ENCODE measurements at places on chromosomes 4 and X.

- DNase-seq, result peak; percentile 62
These were observed 8.0 kb downstream of the SLC9A7 start for GRCh38 chrX:46750889-46751288.

- DNase-seq, result no peak
These were observed 6.8 kb upstream of the MAN2B2 start for GRCh38 chr4:6568148-6568547.

DNA sequence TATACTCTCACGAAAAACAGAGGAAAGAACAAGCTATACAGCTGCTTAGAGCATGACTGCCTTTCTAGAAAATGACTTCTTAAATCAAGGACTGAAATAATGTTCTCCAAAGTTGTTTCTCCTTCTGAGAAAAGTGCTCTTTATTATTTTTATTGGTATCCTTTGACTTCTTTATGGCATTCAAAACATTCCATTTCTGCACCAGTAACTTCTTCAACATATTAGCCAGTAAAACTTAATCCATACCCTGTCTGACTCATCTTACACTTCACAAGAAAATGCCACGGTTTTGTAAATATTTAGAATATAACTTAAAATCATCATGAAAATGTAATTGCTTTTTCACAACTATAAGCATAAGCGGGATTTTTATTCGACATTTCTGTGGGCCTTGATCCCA is 180.4 kb downstream of the NR3C2 start:
- no peak for DNase-seq

GRCh38 chr4:14257903-14258302 is 630.4 kb upstream of the BOD1L1 start:
- DNase-seq, result no peak

- DNase-seq, result no peak
These were observed 225.8 kb upstream of the ETNPPL start for GRCh38 chr4:108988464-108989195.

GRCh38 chr4:182093935-182094334 is 149.3 kb upstream of the TENM3 start:
- no peak for DNase-seq

- no peak for DNase-seq
These were observed 2.3 kb downstream of the P2RY4 start for GRCh38 chrX:70257423-70258288.

- DNase-seq, result no peak
These were observed 119.5 kb upstream of the SCML1 start for GRCh38 chrX:17617806-17618205.

DNA sequence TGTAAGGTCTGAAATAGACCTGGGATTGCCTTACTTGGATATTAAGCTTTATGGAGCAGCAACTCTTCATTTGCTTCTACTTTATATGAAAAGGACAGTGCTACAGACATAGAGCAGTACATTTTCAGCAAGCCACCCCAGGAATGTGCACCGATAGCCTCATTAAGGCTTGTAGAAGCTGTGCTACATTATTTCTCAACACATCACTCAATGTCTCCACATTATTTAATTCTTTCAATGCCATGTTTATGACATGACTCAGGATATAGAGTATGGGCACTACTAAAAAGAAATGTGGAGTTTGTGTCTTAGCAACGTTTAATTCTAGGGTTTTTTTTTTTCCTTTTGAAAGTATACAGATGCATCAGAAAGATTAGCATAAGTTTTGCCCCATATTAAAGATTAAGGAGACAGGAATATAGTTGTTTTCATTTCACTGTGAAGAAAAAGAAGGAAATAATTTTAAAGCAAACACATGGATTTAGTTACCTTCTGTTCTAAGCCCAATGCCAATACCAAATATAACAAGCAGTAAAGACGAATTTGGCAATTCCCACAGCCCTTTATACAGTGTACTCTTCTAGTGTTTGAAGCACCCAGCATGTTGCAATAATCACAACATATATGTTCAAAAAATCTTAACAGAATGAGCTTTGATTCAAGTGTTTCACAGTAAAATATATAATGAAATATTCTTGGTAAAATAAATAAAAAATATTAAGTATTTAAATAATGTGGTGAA is 2140.1 kb upstream of the AGA start:
- no peak for DNase-seq

DNA sequence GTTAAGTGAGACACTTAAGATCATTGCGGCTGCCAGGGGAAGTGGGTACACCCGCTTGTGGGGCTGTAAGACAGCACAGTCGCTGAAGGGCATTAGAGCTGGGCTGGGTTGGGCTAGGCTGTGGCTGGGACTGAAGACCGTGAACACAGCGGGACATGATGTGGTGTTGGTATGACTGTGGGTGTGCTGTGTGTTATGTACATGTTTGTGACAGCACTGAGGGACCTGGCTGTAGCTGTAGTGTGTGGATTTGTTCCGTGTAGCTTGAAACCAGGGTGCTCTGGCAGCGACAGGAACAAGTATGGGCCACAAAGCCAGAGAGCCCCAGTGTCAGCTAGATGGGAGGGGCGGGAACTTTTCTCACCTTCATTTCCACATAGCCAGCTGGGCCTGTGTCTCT is 82.1 kb downstream of the NHSL2 start:
- DNase-seq, result no peak

GRCh38 chrX:3940000-3940610 is 226.7 kb upstream of the PRKX start:
- peak; percentile 18 for DNase-seq

- DNase-seq, result no peak
These were observed 1041.2 kb upstream of the INTU start for GRCh38 chr4:126591583-126591982.

- no peak for DNase-seq
These were observed 16.8 kb downstream of the SMAD1 start for GRCh38 chr4:145498430-145498829.

DNA sequence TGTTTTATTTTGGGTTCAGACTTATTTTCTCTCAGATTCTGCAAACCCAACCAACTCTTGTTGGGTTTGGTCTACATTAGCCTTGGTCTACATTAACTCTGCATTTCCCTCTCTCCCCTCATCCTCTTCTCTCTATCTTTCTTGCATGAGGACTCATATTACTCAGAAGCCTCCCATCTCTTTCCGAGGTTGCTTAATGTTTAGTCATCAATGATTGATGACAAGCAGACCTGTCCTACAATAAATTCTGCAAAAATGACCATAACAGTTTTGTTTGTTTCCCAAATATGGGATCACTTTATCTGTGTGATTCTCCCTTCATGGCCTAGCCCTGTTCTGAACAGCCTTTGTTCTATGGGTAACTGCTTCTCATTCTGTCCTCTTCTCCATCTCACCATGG is 75.2 kb downstream of the GABRB1 start:
- no peak for DNase-seq

- DNase-seq, result peak; percentile 91
These were observed 138.8 kb upstream of the MSX1 start for GRCh38 chr4:4720646-4721045.

DNA sequence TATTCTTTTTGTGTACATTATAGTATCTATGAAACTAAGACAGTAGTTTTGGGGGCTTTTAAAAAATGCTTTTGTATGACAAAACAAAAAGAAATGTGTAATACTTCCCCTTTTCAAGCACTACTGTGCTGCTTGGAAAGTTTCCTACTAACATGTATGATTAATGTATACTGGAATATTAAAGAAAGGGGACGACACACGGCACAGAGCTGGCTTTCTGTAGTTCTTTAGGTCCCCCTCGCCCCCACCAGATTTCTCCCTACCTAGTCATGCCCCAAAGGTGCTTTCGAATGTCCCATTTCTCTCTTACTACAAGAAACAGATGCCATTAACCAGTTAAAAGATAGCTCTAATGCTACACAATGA is 1.6 kb upstream of the AP1S2 start:
- DNase-seq, result no peak

- no peak for DNase-seq
These were observed 31.6 kb downstream of the SYNPO2 start for GRCh38 chr4:118920247-118920646.

DNA sequence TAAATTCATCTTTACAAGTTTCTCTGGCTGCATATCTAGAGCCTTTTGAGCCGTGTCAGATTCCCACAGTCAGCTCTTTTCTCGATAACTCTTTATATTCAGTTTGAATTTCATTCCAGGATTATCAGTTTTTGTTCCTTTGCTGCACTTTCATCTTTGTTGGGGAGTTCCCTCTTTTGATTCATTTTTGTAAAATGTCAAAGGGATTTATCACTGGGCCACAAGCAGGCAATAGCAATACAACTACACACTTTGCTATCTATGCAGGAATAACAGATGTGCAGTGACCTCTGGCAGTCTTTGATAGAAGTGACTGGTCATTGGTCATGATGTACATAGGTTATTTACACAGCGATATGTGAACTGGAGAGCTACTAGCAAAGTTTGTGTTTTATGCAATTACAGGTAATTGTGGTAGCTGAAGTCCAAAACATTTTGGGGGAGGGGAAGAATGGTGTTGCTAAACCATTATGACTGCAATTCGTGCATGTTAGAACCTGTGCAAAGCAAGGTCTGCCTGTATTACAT is 43.8 kb downstream of the HPGDS start:
- no peak for DNase-seq

DNA sequence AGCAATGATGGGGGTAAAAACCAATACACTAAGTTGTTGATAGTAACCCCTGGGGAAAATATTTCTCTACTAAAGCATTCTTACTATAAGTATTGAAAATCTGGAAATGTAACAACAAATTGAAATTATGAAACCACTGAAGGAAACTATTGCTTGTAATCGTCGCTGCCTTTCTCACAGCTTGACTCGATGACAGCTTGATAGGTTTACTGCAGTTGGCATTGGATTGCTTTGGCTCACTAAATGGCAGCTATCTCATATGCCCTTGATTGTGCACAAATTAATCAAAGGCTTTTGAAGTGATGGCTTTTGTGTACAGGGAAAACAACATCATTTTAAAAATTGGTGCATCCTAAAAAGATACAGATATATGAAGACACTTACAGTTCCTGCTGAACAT is 419.6 kb upstream of the TENM3 start:
- DNase-seq, result no peak

- DNase-seq, result no peak
These were observed 4.3 kb upstream of the TLR6 start for GRCh38 chr4:38860788-38861424.

DNA sequence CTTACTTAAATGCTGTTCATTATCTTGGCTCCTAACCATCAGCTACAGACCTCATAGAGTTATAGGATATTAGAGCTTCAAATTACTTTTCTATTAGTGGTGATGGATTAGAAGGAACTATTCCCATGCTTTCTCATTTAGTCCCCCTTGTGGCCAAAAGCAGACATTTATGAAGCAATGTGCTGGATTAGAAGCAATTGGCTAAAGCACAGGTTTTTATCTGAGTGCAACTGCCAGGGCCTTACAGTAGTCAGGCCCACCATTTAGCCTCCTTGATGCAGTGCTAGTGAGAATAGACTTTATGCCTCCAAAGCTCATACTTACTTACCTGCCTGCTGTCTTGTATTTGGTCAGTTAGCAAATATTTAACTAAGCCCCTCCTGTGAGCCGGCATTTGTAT is 93.0 kb downstream of the TSPAN7 start:
- peak; percentile 16 for DNase-seq

DNA sequence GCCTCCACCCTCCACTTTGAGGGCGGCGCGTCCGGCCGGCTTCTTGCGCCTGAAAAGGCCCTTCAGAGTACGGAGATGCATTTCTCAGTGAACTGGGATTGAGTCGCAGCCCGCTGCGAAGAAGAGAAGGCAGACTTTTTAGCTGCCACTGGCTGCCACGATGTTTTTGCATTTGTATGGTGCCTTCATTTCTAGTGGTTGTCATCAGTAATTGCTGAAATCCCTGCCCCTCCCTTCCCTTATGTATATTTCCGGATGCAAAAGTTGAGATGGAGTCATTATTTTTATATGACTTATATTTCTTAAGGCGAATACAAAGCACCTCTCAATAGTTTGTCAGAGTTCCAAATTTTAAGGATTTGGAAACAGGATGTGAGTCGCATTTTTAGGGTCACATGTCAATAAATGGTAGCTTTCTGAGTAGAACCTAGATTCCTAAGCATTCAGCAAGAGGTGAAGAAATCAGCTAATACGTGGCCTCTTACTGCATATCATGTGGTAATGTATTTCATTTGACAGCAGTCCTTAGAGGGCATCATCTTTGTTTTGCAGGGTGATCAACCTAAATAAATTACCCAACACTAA is 658 bp downstream of the ATP6AP2 start:
- peak; percentile 1 for DNase-seq

- peak; percentile 60 for DNase-seq
These were observed 1477.8 kb downstream of the C4orf33 start for GRCh38 chr4:130573742-130574141.

GRCh38 chr4:79679859-79680258 is 271.8 kb upstream of the GK2 start:
- no peak for DNase-seq

DNA sequence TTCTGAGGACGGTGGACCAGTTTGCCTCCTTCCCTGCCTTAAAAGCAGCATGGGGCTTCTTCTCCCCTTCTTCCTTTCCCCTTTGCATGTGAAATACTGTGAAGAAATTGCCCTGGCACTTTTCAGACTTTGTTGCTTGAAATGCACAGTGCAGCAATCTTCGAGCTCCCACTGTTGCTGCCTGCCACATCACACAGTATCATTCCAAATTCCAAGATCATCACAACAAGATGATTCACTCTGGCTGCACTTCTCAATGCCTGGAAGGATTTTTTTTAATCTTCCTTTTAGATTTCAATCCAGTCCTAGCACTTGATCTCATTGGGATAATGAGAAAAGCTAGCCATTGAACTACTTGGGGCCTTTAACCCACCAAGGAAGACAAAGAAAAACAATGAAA is 255.3 kb downstream of the RAPGEF2 start:
- no peak for DNase-seq

DNA sequence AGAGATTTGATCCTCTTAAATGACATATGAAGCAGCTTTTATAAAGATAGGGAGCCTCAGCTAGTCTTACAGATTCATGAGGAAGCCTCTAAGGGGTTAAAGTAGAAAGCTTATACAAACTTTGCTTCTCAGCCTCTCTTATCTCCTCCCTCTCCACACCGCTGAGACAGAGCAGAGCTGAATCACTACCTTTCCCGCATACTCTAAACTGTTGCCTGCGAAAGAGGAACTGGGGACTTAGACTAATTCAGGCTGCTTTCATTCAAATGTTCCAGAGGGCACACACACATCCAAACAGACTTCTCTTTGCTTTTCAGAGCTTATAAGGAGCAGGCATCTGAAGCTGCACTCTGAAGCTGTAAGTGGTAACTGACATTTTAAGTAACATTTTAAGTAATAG is at the start of gene SERTM2:
Gene SERTM2 (plus strand): TSS at position 169 of the 400 bp plus-strand sequence. CDS start 7,213 bp downstream, outside the sequence.
- peak; percentile 38 for DNase-seq

GRCh38 chrX:136589966-136590365 is 58.0 kb downstream of the VGLL1 start:
- DNase-seq, result no peak

- no peak for DNase-seq
These were observed 50.1 kb upstream of the ADRA2C start for GRCh38 chr4:3715855-3716630.

Data from NCI-H2171 treated with DMSO at 0.1 percent for 48 hours (cell line).